Caki2 (cell line): ENCODE measurements at places on chromosomes 5 and 9. TPM values are rescaled to one million over a fixed set of nuclear protein-coding genes. Genes with fewer than 3 reads are reported as not detected.

- no peak for DNase-seq
Observed at GRCh38 chr9:91348191-91348807, 13.4 kb downstream of the AUH start.

DNA sequence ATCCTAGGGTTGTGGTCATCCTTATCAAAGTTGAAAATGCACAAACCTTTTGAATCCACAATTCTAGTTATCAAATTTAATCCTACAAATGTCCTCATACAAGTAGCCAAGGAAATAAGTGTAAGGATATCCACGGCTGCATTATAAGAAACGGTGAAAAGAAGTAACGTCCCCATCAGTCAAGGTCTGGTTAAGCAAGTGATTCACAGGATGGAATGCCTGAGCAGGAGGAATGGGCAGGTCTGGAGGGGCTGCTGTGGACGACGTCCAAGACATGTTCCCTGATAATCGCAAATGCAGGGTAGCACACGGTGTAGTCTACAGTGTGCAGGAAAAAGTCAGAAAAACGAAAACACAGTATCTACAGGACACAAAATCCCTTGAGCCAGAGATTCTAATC lies 118.6 kb downstream of the ADAMTS2 start:
- no peak for DNase-seq

- no peak for DNase-seq
Observed at GRCh38 chr9:129509533-129509928, 111.4 kb downstream of the C9orf50 start.

The SLC25A51 gene
- 8.8 and 22.9 TPM in 2 replicates for total RNA-seq

GRCh38 chr9:34989946-34990635 lies 546 bp downstream of the DNAJB5 start:
- DNase-seq = no peak

The TMEM252 gene
- total RNA-seq = not detected in 2 replicates
